ENCODE measurements at places on chromosomes 3 and 15.
A peak's percentile ranks its signal among the peaks of the same experiment; 100 is the strongest.

DNA sequence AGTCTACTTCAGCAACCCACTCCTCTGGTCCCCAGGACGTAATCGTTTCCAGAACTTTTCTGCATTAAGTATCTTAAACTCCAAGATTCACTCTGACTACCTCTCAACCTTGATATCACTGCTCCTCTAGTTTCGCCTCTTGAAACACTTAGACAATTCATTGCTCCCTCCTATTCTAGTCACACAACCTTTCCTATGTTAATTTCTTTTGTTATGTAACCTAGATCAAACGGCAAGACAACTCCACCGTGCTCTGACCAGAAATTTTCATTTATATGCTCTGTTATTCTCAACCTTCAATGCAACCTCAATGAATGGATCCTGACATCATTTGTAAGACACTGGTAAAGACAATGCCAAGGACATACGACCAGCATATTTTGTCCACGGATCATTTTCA is 71.3 kb downstream of the CADM2 start:
- DNase-seq: no peak

DNA sequence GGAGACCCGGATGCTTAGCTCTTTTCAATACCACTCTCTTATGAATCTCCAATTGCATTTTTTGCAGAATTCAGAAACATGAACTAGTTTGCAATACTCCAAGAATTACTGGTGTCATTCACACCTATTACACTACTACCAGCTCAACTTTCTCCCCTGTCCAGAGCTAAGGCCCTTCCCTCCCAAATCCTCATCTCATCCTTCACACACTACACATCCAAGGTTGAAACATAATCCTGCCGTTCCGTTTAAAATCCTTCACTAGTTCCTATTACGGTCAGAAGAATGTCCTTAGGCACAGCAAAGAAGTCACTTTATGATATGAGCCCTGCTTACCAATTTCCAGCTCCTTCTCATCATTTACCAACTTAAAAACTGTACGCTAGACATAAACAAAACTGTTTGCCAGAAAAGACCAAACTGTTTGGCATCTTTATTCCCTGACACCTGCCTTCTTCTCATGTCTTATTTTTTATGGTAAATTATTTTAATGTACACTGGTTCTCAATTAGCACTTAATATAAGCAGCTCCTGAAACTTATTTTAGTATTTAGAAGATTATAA is 22.6 kb downstream of the TBL1XR1 start:
- no peak for DNase-seq

DNA sequence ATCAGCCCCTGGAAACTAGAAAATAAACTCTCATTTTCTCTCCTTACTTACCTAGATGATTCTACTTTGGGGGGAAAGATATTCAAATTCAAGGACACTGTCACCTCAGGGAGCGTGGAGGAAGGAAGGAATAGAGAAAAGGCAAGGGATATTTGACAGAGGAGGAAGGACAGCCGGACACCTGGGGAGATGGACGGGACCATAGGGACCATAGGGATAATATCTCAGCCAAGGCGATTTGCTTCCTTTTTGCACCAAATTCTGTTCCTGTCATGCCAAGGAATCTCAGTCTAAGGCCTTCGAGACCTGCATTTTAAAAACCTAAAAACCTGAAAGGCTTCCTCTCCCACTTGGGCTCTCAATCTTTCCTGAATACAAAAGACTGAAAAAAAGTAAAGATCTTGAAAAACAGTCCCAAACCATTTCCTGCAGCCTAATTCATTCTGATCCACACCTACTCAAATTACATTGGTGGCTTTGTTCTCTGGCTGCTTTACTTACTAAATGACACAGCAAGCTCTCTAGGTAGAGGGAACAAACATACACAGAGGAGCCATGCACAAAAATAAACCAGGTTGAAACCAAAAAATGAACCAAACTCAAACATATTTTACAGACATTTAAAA is 73.9 kb upstream of the SLC24A5 start:
- DNase-seq: no peak

DNA sequence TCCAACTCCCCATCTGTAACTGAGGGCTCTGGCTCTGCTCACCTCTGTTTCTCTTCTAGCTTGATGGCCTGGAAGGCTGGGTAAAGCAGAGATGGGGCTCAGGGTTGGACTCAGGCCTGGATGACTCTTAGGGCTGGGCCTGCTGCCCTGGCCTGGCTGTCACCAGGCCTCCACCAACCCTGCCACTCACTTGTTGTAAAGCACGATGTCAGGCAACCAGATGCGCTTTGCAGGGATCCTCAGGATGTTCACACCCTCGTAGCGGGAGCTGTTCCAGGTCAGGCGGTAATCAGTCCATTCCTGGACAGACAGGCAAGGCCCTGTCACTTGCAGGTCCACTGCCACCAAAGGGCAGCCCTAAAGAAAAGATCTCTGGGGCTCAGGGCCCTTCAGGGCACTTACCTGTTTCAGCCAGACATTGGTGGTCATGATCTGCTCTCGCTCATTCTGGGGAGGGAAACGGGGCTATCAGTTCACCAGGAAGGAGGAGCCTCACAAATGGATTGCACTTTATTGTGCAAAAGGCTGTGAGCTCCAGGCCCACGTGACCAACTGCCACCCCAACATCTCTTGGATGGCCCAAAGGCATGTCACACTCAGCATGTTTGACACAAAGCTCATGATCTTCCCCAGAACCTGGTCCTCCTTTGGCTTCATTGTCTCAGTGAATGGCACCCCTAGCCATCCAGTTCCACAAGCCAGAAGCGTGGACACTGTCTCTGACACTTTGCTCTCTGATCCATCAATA is 9.9 kb downstream of the CHRNB4 start:
- DNase-seq: peak; percentile 43

DNA sequence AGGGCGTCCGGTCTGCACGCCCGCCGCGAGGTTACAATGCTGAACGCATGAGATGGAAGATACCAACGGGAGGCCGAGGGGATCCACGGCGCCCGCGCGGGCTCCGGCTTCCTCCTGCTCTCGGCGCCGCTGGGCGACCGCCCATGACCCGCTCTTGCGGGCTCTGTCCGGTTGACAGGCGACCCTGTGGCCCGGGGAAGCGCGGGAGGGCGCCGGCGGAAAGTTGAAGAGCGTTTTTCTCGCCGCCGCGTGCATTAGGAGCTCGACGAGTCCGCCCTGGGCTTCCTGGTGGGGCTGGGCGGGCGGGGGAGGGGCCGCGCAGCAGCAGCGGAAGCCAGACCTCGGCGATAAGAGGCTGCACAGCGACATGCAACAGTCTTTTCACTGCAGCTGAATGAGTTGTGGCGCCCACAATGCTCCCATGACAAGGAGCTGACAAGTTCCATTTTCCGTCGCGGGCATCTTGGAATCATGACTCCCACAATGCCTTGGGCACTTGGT is at the start of gene MBNL1:
TSS of gene MBNL1 (plus strand) at position 375 of the 501 bp plus-strand sequence. CDS start 31,265 bp downstream, outside the sequence.
- DNase-seq: peak; percentile 92

DNA sequence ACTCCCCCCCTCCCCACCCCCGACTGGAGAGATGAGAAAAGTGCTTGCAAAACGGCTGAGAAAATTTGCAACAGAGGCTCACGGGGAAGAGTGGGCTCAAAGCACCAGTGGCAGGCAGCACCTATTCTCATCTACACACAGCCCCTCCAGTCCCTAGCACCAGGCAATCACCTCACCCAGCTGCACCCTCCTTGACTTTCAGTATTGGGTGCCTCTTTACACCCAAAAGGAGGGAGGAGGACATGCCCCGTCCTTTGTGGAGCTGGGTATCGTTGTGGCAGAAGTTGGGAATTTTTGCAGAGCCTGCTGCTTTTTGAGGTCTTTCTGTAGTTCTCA is 182.8 kb upstream of the TOPAZ1 start:
- DNase-seq: no peak

GRCh38 chr15:59347915-59348314 is 24.8 kb downstream of the MYO1E start:
- no peak for DNase-seq

GRCh38 chr15:74642734-74643664 is 27.4 kb downstream of the CLK3 start:
- DNase-seq: no peak

DNA sequence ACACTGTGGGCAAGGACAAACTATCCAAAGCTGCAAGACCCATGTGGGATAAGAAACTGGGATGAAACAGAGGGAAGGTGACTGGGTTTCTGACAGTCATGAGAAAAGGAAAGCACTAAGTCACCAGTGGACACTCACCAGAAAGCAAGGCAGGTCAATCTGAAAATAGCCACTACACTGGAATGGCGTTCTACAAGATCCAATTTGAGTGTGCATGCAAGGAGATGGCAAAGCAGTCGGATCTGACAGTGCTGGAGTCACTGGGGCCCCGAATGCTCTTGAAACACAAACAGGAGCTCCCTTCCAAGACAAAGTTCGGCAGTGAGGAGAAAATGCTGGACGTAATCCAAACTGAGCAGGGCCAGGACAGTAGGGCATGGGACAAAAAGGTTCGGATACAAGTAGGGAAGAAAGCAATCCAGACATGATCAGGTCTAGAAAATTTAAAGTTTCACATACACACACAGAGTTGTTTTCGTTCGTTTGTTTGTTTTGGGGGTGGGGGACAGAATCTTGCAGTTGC is 95.5 kb downstream of the EOMES start:
- DNase-seq: no peak

DNA sequence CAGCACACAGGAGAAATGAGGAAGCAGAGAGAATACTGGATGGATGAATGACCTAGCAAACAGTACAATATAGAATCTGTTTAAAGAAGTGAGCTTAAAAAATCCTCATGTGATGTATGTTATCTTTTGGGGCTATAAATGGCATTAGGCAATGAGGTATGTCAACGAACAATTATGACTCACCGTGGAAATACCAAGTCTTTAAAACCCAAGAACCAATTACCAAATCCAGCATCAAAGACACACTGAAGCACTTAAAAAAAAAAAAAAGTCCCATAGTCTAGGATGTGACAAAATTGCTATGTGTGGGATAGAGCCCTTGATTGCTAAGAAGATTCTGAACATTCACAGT is 36.3 kb upstream of the HERC1 start:
- DNase-seq: no peak

DNA sequence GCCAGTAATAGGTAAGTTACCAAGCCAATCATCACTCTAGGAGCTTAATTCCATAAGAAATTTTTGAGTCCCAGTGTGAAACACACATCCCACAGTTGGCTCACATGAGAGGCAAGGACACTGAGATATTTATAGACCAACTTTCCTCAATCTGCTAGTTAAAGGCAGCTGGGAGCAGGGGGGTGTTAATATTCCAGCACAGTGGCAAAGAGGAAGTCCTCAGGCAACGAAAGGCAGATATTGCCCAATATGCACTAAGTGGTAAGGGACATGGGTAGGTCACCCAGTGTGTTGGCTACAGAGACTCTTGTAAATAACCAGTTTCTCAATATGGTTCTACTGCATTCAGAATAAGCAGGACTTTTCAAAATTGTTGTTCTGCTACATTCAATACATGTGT is 61.0 kb downstream of the TOP2B start:
- no peak for DNase-seq
